RPMI8226 (cell line): ENCODE measurements at places on chromosomes 4 and X.

DNA sequence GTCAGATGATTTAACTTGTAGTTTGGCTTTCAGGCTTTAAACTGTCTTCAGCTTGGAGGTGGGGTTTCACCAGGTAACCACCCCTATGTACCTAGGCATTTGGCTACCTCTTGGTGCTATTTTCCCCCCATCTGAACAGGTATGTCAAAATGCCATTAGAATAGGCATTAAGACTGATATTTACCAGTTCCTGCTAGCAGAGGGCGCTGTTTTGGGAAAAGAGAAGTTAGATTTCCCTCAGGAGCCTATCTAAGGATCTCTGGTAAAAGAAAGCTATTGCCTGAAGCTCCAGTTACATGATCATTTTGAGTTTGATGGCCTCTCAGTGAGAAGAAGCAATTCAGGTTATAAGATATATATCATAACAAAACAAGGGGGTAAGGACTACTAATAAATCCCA lies 879.1 kb downstream of the SH3BGRL start:
- no peak for DNase-seq

GRCh38 chr4:166594326-166594946 lies 639.9 kb downstream of the SPOCK3 start:
- peak; percentile 32 for DNase-seq

DNA sequence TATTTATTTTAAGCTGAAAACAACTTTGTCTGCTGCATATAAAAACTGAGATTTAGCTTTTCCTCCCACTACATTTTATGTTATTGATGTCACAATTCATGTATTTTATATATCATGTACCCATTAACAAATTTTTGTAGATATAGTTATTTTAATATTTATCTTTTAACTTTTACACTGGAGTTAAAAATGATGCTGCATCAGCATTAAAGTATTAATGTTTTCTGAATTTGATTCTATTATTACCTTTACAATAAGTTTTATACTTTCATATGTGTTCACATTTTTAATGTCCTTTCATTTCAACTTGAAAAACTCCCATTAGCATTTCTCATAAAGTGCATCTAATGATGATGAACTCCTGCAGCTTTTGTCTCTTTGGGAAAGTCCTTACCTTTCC lies 72.2 kb downstream of the CWH43 start:
- no peak for DNase-seq

GRCh38 chr4:155984106-155984797 lies 30.6 kb upstream of the CTSO start:
- DNase-seq: no peak

DNA sequence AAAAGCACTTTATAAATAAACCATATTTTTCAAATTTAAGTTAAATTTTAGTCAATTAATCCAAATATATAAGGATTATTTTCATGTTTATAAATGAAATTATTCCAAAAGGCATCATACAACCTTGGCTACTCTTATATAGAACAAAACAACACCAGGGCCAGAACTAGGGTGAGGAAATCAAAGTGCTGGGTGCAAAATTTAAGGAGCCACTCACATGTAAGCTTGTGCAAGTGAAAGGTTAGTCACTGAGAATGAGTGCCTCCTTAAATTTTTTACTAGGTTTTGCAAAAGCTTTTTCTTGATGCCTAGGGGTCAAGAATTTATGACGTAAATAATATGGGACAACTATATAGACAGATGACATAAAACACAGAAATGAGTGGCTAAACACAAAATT lies 83.4 kb upstream of the COX18 start:
- DNase-seq: no peak

- no peak for DNase-seq
Measured at GRCh38 chrX:133523081-133523487, 107.8 kb upstream of the GPC4 start.
